Fibroblast of skin of left biceps (primary cell): ENCODE measurements at places on chromosomes 13 and 19.

DNA sequence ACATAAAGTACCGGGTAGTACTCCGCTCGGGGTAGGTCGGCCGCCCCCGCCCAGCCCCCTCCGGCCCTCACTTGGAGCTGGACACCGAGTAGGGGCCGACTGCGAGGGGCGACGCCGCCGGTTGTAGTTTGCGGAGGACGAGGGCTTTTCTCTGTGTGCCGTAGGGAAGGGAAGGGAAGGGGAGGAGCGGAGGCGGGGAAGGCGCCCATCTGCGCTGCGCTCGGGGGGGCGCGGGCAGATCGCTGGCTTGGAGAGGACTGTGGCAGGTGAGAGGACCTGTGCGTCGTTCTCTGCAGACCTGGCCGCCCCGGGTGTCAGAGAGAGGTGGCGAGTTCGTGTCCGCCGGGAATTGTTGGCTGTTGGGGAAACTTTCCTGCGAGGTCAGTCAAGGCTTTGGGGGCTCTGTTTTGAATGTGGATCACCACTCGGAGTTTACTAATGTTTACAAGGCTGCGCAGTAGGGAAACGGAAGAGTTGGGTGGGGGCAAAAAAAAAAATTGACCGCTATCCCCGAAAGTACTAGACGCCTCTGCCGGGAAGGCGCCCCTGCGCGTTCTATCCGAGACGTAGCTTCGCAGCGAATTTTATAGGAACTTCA lies 1.4 kb downstream of the ING1 start:
- DNase-seq: no peak

GRCh38 chr13:19178901-19179593 lies 2.6 kb downstream of the TUBA3C start:
- no peak for DNase-seq

GRCh38 chr13:39379667-39380655 lies 223.0 kb downstream of the LHFPL6 start:
- DNase-seq: no peak

DNA sequence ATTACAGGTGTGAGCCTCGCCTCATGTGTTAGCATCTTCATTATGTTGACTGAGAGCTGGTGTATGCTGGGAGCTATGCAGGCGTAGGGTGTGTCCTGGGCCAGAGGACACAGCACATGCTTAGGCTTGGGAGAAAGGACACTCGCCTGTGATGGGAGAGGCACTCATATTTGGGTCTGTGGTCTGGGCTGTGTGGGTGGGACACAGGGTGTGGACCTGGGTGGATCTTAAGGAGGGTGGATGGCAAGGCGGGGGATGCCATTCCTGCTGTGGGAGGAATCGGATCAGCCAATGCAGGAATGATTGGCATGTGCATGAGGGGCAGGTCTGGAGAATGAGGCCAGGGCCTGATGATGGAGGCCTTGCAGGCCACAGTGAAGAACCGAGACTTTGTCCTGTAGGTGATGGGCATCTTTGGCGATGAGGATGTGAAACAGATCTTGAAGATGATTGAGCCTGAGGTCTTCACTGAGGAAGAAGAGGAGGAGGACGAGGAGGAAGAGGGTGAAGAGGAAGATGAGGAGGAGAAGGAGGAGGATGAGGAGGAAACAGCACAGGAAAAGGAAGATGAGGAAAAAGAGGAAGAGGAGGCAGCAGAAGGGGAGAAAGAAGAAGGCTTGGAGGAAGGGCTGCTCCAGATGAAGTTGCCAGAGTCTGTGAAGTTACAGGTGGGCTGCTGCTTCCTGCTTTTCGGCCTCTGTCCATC lies 55.4 kb downstream of the RYR1 start:
- DNase-seq: no peak

DNA sequence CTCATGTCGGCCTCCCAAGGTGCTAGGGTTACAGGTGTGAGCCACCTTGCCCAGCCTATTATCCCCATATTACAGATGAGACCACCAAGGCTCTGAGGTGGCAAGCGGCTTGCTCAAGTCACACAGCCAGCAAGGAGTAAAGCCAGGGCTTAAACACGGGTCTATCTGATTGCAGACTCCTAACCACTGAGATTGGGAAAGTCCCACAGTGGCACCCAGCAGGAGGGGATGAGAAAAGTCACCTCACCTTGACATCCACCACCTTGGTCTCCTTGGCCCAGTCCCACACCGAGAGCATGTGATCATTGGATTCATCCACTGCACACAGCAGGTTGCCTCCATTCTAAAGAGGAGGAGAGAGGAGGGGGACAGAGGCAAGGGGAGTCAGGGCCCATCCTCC lies 9.5 kb downstream of the EML2 start:
- no peak for DNase-seq
